ENCODE measurements at places on chromosomes 1 and 21.

DNA sequence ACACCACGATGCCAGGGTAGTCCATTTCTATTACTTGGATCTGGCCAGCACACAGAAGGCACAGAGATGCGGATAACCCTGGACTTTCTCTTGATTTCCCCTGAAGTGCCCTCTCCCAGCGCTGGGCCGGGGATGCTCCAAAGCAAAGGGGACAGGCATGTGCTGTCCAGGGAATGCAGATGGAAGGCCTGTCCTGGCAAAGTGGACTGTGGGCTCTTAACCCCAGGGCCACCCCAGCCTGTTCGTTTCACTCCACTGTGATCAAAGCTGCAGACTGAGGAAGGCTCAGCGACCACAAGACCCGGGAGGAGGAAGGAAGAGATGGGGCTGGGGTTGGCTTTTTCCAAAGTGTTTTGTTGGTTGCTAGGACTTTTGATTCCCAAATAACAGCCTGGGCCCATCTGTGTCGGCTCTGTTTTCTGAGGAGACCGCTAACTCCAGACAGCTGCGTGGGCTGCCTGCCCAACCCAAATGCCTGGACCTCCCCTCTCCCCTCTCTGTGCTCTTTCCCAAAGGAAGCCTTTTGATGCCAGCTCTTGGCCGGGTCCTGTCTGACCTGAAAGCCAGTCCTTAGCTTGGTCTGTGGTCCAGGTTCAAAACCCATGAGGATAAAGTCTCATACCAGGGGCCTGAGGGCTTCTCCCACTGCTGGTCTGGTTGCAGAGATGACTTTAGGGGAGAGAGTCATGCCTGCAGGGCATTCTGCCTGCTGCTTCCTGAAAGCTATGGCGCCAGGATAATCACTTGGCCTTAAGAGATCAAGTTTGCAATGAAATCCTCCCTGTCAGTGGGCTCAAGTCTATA, 119.6 kb upstream of the CD34 start:
- no peak for DNase-seq

DNA sequence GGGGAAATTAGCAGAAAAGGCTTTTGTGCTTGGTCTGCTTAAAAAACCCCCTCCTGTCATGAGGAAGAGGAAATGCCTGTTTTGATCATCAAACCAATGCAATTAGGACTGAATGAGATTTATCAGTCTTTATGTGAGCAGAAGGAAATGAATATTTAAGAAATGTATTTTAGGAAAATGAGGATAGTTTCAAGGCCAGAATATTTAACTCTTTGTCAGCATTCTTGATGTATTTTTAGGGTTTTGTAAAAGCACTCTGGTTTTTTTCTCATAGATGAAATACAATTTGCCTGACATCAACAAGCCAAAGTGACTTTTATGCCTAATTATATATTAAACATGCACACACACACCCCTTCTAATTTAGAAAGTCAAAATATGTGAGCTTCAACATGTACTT, 213.8 kb downstream of the GRIK1 start:
- no peak for DNase-seq

GRCh38 chr1:13661539-13661938, 38.4 kb upstream of the PRDM2 start:
- DNase-seq, result no peak

GRCh38 chr1:97533358-97533757, 387.5 kb downstream of the DPYD start:
- no peak for DNase-seq

GRCh38 chr1:110455151-110455550, 4.2 kb downstream of the PROK1 start:
- DNase-seq, result no peak

DNA sequence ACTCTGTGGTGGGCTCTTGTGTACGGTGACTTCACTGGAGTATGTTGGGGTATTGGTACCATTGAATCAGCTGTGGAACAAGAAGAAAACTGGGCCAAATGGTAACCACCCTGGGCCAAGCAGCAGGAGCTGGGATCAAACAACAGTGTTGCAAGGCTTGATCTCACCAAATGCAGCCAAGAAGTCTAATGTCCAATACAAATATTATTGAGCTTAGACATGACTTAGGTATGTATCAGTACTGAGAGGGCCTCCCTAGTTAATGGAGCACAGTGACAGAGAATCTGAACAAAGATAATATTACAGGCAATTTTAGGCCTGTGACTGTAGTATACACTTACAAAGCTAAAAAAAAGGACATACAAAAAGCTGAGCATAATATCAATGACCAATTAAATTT, 604.8 kb downstream of the PLA2G4A start:
- no peak for DNase-seq

DNA sequence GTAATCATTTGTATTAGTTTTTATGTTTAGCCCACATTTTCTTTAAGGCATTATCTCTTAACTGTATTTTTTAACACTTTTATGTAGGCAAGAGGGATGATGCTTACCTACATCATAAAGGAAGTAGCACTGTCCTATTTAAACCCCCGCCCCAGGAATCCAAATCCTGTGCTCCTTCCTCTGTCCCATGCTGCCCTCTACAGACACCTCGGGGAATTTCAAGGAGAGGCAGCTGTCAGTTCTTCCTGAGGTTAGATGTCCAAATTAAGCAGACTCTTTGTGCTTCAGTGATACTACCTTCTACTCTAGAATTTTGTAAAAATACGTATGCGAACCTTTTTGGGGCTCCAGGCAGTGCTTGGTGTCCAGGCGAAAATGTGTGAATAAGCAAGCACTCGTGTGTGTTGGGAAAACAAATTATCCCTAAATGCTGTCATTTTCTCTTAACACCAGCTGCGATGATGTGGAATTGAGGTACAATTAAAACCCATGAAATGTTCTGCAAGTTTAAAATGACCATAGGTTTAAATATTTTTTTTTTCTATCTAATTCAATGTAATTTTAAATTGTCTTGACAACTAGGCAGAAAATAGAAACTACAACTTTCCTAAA, 19.2 kb downstream of the CRCT1 start:
- DNase-seq, result no peak

GRCh38 chr1:63205776-63206175, 116.6 kb upstream of the FOXD3 start:
- no peak for DNase-seq

DNA sequence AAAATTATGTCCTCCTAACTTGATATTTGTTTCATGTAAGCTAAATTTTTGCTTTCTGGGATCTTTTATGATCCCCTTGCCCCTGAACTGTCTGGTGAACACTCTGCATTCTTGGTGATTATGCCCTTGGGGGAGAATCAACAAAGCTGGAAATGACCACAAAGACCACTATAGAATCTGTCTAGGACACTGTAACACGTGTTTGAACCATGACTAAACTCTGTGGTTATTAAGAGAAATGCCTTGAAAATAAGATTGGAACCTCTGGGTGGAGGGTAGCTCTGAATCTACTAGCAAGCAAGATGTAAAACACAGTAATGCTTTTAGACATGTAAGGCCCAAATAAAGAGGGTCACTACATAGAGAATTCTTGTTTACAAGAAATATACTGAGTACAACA, 237.5 kb downstream of the HMCN1 start:
- DNase-seq, result no peak

DNA sequence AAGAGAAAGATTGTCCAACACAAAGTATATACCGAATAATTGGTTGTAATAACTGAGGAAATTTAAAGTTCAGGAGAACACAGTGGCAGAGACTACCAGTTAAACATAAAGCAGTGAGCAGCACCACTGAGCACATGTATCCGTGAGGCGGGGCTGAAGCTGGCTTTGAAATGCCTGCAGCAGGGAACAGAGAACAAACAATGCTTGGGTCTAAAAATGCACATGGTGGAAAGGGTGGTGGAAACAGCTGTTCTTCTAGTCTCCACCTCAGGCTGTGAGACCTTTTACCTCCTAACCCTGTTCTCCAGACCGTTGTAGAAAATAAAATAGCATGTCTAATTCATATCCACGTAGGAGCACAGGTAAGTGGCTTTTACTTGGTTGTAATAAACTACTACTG, 7.7 kb upstream of the GNG4 start:
- no peak for DNase-seq

- peak; percentile 71 for DNase-seq
These were observed 51.0 kb downstream of the BACH1 start for GRCh38 chr21:29349702-29350101.

DNA sequence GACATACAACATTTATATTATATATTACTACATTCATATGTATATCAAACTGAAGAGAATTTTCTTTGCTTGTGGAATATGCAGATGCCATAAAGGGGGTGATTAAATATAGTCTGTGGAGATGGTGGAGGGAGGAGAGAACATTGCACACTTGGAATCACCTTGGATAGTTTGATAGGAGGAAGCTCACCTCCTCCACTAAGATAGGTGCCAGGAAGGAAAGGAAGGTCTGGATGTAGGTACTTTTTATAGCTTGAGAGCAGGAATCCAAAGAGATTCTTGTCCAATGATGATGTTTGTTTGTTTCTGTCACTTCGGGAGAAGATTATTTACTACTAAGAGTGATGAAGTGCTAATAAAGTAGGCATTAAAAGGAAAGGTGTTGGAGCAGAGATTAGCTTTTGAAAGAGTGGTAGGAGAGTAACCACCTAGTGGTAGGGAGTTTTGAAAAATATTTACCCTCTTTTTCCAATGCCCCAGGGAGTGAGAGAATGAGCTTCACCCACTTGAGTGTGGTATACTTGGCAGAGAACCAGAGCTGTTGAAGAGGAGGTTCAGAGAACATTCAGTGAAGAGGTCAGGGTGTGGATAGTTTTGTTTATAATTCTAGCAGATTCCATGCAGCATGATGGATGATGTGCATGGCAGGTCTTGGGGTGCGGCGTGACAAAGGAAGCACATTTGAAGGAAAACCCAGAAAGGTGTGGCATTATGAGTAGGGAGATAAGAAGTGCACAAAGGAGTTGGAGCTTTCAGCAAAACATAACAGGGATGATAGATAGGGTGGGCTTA, 145.0 kb downstream of the PATJ start:
- no peak for DNase-seq

DNA sequence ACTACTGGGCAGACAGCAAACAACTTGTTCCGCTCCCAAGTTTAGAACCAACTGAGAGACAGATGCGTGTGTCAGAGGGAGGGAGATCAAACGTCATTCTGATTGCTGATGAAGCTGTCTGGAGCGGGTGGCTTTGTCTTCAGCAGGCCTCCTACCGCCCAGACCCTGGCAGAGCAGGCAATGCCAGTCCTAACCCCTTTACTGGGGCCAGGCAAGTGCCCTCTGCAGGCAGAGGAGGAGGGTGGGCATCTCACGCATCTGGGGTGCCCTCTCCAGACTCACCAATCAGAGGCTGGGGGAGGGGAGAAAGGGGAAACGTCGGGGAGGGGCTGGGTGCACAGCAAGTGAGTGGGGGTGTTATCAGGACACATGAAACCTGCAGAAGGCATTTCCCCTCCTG, 126.6 kb downstream of the ACTL8 start:
- no peak for DNase-seq

DNA sequence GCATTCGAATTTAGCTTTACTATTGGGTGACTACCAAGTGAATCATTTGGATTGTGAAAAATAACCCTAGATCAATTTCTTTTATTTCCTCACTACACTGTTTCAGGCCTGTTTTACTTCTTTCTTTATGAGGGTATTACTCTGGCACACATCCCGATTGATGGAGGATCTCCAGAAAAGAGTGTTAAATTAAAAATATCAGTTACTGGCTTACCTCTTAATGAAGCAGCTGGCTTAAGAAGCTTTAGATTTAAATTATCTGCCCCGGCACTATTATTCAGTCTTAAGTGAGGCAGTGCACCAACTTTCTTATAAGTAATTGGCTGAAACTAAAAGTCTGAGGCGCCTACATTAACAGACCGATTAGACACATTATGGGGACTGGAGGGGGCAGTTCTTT, 1097.4 kb downstream of the TTLL7 start:
- DNase-seq, result peak; percentile 28

DNA sequence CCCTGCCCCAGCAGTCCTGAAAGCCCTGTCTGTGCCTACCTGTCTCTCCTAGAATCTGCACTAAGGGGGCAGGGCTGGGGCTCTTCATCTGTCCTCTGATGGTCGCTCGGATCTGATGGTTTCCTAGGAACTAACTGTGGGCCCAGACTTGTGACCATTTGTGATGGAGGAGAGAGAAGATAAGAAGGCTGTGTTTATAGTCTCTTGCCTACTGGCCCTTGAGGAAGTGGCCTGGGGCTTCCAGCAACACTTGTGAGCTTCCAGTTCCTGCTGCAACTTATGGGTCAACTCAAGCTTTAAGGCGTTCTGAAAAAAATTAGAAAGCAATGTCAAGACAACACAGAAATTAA, 53.2 kb upstream of the SYNC start:
- no peak for DNase-seq

DNA sequence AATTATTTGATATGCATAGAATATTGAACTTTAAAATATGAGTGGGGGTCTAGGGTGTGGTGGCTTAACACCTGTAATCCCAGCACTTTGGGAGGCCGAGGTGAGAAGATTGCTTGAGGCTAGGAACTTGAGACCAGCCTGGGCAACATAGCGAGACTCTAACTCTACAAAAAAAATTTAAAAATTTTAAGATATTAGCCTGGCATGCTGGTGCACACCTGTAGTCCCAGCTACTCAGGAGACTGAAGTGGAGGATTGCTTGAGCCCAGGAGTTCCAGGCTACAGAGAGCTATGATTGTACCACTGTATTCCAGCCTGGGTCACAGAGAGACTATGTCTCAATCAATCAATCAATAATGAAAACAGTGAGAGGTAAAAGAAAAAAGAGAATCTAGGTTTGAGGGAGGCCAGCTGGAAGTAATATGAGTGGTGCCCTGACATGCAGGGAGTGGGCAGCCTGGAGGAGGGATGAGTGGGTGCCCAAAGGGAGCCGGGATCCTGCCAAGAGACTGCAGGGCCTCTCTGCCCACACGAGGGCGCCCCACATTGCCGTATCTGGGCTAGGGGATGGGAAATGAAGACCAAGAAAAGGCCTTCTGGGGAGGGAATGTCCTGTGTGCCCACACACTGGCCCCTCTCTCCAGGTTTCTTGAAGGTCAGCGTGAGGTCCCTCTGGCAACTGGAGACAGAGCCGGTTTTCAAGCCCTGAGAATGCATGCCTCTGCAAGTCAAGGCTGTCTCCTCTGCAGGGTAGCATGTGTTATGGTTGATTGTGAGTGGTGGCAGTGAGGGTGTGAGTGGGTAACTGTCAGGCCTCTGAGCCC, 93.9 kb upstream of the PPM1J start:
- DNase-seq, result peak; percentile 87

- DNase-seq, result no peak
These were observed 845.6 kb downstream of the ADGRL2 start for GRCh38 chr1:82646336-82646735.
